T-helper 9 cell (primary cell): ENCODE measurements at places on chromosomes 3 and 15.

- no peak for DNase-seq
Observed at GRCh38 chr3:122691195-122691594, 10.6 kb downstream of the PARP14 start.

GRCh38 chr3:34851137-34851536, 788.2 kb upstream of the ARPP21 start:
- no peak for DNase-seq

GRCh38 chr3:197003461-197004385, 25.9 kb downstream of the MELTF start:
- DNase-seq = no peak

DNA sequence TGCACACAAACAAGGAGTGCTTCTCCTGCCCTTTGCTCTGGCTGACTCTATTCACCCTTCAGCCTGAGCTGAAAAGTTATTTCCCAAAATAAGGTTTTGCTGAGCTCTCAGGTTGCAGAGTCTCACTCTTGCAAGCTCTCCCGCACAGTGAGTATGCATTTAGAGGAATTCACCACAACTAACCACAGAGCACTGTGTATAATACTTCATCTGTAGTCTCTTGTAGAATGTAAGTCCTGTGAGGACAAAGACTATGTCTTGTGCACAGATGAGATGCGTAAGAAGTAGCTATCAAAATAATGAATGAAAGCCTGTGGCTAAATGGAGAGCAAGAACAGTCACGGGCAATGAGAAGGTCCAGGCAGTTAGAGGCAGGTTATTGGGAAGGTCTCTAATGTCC, 156.5 kb upstream of the SLCO3A1 start:
- DNase-seq = no peak

- no peak for DNase-seq
Observed at GRCh38 chr3:22617372-22617771, 585.8 kb upstream of the UBE2E2 start.

- DNase-seq = no peak
Observed at GRCh38 chr3:96814651-96815567, 515 bp downstream of the EPHA6 start.

DNA sequence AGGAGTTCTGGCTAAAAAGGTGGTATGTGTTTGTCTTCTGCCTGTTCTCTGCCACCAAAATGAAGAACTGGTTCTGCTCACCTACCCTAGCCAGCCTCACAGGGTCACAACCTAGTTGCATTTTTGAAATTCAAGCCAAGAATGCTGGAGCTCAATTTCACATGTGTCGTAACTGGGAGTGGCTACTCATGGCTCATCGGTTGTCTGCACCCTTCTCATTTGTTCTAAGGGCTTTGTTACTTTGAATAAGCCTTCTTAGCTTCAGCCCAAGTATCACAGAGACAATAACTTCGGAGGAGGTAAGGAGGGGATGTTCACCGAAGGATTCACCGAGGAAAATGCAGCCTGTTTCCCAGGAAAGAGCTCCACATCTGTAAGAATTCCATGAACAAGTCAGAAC, 134.3 kb upstream of the RARB start:
- DNase-seq = no peak

DNA sequence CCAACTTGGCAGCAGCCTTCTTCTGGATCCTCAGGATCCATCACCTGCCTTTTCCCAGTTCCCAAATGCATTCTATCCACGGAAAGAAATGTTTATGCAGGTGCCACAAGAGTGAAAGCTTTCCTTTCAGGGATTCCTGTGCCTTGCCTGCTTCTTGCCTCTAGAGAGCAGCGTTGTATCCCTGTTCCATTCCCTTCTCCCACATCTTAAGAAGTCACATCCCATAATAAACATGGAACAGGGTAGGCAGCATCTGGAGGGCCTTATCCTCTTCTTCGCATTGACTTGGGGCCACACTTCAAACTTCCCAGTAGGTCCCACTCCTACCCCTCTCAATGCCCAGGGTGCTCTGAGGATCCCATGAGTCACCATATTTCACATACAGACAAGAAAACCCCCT, 72.7 kb upstream of the DCLK3 start:
- no peak for DNase-seq

DNA sequence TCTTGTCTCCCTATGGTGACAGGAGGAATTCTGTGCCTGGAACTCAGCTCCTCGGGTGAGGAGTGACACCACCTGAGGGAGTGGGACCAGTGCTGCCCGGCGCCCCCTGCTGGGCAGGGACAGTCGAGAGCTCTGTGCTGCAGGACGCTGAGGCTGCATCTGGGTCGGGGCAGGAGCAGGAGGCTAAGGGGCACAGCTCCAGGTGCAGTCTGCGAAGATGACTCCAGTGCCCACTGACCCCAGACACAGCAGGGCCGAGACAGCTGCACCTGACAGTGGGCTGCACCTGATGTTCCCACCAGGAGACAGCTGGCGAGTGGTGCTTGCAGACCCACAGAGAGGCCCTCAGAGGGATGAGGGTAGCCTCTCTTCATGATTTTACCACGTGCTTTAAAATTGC, 152.9 kb downstream of the ATP10A start:
- peak; percentile 27 for DNase-seq

DNA sequence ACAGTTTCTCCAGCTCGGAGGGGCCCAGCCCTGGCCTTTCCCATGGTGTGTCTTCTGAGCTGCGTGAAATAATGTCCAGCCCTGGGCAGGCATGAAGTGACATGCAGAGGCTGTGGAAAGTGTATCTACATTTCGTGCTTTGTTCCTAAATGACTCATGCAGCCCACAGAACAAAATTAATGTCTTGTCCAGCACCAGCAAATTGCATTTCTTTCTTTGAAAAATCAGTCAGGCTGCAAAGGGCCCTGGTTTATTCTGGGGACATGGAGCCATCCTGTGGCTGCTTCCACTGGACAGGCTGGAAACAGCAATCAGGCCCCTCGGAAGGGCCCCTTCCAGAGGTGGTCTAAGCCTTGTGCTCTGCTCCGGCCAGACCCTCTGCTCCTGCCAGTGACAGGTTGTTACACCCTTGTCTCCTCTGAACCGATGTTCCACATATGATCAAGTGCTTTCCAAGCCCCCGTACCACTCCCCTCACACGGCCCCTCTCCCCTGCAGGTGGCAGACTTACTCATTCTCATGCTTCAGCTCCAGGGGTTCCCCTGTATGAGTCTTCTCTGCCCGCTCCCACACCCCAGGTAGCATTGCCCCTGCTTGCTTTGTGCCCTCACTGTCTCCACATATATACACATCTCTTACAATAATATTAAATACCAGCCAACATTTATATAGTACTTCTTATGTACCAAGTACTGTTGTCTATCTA, 33.7 kb downstream of the CRYGS start:
- no peak for DNase-seq

- DNase-seq = no peak
Observed at GRCh38 chr15:75043509-75044257, 20.3 kb downstream of the PPCDC start.

GRCh38 chr3:45659661-45660566, 29.3 kb upstream of the SACM1L start:
- DNase-seq = peak; percentile 41

DNA sequence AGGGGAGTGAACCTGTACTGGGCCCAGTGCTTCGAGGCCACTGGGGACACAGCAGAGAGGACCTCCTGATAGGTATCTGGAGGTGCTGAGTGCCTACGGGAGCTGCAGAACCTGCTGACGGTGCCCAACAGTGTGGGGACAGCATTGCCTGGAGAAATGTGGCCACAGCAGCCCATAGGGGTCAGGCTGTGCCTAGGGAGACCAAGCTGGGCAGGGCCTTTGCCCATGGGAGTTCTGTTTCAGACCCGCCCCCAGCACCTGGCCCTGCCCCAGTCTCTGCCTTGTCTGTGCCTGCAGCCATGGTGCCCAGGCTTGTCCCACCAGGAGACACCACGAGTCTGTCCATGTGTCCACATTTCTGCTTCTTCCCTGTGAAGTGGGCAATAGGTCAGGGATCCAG, 15.3 kb upstream of the RPL32 start:
- DNase-seq = no peak

- DNase-seq = no peak
Observed at GRCh38 chr3:69562020-69562419, 176.1 kb upstream of the FRMD4B start.

DNA sequence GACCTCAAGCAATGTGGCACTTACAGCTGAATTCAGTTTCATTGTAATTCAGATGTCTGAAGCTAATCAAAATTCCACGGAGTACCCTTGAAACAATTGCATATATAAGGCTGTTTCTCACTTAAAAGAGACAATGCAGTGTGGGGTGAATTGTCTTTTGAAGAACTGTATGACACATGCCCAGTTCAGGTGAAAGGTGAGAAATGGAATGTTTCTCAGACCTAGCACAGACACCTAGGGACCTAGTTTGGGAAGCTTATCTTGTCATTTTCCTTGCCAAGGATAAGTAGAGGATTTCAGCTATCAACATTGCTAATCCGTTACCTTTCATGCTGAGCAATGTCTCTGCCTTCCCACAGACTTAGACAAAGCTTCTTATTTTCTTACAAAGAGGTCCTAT, 36.3 kb downstream of the MBNL1 start:
- no peak for DNase-seq
